Heart left ventricle (tissue), 16 donors: ENCODE measurements at places on chromosomes 12 and 14. TPM values are rescaled to one million over a fixed set of nuclear protein-coding genes. Genes with fewer than 3 reads are reported as not detected.

Gene DEPDC4
- total RNA-seq: 1.3 TPM

Gene HOXC10
- total RNA-seq: not detected

Gene PITPNM2
- 13.2 TPM for total RNA-seq

Gene AMIGO2
- total RNA-seq: 1.5 TPM

Gene PLCZ1
- 0.61 TPM for total RNA-seq

Gene CNTN1
- not detected for total RNA-seq

Gene NELL2
- 1.7 TPM for total RNA-seq
